MG63 (cell line): ENCODE measurements at places on chromosomes 3 and 15.

- DNase-seq: no peak
Observed at GRCh38 chr3:58074116-58074715, 66.0 kb downstream of the FLNB start.

DNA sequence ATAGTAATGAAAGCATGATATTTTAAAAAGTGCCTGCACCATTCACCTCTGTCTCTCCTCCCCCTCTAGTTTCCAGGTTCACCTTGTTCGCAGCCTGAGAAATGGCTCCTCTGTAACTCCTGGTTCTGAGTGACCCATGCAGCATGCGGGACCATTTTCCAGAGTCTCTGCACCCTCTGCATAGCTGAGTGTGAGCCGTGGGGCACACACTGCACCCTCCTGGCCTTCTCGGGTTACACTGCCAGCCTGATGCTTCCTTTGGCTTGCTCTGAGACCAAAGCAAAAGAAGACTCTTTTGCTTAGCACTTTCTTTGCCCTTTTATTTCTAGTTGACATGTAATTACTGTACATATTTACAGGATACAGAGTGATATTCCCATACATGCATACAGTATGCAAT, 287.3 kb downstream of the GABRG3 start:
- no peak for DNase-seq

DNA sequence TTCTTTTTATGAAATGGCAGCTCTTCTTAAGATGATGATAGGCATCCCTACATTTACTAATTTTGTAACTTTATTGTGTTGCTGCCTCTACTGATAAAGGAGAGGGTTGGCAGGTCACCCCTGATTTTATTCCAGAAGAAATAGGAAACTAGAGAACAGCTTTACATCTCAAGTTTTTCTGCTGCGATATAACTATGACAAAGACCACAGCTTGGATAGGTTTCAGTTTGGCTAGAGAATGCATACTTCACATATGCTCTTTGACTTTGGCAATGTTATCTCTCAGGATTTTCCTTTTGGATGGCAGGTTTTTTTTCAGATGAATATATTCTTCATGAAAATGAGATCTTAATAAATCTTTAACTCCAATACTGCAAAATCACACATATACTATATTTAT, 395.3 kb upstream of the GOLIM4 start:
- DNase-seq: no peak

GRCh38 chr15:52563501-52564060, 5.2 kb downstream of the ARPP19 start:
- no peak for DNase-seq

DNA sequence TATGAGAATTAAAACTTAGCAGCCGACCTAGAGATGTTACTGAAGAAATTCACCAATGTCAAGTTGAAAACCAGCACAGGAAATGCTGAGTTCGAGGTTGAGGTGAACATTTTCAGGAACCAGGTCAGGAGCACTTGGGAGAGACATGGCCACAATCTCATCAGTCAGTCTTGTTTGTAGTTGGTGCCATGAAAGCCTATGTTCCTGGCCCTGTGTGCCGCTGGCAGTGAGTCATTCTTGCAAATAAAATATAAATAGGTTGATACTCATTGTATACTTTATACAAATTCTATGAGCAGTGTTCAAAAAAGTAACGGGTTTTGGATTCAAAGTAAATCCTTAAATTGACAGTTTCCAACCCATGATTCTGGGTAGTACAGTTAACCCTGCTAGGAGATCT, 1.5 kb upstream of the FSIP1 start:
- peak; percentile 67 for DNase-seq

- DNase-seq: peak; percentile 75
Observed at GRCh38 chr3:156674911-156675829, 780 bp downstream of the TIPARP start.

DNA sequence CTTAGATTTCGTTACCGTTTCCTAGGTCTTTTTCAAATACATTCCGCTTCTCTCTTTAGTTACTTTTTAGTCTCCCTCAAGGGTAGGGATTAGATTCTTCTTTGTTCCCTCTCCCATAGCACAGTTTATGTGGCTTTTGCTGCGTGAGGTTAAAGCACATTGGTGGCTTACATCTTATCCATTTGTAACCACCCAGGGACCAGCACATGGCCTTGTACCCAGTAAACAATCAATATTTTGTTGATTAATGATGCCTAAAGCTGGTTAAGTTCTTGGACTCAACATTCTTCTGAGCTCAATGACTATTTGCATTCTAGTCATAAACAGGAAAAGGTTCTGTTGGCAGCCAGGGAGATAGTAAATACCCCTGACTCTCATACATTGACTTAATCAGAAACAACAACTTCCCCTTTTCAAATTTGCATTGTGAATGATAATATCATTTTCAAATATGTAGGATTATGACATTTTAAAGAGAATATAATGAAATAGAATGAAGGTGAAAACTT, 60.2 kb downstream of the CACNA1D start:
- no peak for DNase-seq

DNA sequence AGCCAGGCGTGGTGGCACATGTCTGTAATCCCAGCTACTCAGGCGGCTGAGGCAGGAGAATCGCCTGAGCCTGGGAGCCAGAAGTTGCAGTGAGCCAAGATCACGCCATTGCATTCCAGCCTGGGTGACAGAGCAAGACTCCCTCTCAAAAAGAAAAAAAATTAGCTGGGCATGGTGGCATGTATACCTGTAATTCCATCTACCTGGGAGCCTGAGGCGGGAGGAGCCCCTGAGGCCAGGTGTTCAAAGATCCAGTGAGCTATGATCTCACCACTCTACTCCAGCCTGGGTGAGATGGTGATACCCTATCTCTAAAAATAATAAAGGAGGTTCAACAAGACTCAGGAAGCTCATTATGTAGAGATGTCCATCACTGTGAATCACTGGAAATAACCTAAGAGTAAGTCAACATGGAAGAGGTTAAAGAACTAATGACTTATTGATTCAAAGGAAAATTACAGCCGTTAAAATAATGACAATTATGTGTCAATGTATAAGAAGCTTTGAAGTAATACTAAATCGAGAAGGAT, 19.8 kb upstream of the RAB7A start:
- no peak for DNase-seq

DNA sequence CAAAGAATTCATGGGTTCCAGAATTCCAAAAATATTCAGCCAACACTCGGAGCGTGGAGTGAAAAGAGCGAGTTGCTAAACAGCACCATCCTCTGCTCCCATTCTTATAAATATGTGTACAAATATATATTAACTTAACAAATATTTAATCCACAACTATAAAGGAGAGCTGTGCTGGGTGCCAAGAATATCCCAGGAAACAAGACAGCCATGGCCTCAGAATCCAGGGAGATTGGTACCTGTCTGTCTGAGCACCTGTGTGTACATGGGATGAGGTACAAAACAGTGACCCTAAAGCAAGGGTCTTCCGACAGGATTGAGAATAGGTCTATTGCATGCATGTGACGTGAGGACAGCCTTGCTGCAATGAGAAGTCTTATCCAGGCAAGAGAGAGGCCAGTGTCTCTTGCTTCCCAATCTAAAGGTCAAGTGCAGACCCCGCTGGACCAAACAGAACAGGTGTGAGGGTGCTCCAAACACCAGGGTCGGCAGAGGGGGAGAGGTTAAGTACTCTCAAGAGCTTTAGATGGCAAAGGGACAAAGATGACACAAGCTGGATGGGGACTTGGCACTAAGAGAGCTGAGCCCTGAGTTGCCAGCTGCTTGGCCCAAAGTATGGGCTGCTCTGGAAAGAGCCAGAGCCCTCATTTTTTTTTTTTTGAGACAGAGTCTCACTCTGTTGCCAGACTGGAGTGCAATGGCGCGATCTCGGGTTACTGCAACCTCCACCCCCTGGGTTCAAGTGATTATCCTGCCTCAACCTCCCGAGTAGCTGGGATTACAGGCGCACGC, 36.2 kb downstream of the HOMER2 start:
- DNase-seq: no peak

GRCh38 chr3:189724356-189724755, 93.2 kb downstream of the TP63 start:
- DNase-seq: no peak

DNA sequence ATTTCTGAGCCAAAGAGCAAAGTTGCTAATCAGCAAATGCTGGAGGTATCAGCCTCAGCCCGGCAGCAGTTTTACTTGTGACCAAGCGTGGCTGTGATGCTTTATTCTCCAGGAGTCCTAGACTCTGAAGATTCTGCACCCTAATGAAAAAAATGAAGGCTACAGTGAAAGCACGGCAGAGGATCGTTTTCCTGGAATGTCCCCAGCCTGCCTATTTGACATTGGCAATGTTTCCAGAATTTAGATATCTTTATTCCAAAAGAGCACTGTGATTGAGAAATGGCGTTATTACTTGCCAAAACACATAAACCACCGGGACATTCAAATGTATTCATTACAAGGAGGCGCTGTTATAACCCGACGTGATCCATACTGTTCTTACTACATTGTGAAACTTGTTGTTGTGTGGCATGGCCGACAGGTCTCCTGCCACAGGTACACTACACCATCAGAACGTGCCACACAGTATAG, 263.8 kb downstream of the SLCO3A1 start:
- no peak for DNase-seq

DNA sequence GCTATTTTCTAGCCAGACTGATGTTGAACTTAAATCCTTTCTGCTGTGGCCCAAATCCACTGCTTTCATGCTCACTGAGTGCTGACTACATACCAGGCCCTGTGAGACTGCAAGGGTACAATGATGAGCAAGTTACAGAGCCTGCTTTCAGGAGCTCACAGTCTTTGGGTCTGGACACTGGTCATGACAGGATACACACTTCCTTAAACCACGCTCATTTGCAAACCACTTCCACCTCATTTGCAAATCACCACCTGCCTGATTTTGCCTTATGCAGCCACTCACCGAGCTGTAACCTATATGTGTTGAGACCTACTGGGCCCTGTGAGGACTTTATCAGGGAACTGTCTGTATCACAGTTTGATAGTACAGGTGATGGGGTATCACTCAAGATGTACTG, 50.2 kb upstream of the LRRC58 start:
- no peak for DNase-seq

DNA sequence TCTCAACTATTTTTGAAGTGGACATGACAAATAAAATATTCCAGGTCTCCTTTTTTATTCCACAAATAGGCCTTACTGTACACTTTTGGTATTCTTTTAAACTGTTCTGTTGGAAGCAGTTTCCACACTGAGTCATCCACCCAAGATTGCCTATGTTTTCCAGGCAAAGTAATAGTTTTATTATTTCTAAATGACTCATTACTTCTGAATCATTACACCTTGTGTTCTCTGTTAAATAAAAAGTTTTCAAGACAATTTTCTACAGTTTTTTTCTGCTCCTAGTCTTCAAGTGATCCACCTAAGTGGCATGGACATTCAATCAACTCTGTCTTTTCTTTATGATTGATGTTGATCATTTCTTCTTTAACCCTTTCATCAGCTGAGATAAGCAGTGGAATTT, 26.5 kb downstream of the PPP2R3A start:
- peak; percentile 50 for DNase-seq

DNA sequence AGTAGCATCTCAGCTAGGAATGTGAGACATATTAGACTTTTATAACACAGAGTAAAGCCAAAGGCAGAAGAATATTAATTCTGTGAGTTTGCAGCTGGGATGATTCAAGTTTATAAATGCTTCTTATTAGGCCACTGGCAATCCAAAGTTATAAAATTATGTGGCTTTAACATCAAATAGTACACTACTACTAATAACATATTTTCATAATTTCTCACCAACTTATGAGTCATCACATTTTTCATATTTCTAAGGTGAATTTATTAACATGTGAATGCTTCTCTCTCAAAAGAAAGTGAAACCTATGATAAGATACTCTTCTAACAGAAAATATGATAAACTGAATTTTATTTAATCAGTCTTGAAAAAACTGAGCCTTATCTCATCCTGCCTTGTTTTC, 1348.2 kb upstream of the ALCAM start:
- no peak for DNase-seq

DNA sequence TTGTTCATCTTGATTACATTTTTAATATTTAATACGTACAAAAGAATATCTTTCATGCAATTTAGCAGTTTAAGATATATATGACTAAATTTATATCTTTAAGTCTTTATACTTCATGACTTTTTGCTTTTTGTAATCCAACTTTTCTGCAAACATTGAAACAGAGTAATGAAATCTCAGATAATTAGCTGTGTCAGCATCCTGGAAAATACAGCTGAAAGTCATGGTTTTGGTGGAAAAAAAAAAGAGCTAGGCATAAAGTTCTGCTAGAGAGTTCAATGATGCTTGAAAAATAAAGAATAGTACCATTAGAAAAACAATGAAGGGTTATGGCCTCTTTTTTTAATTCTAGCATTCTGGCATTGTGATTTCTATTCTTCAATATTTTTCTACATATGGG, 387.4 kb upstream of the ROBO2 start:
- no peak for DNase-seq

GRCh38 chr15:94692710-94693109, 461.3 kb downstream of the MCTP2 start:
- DNase-seq: no peak

GRCh38 chr3:122681284-122681973, 790 bp downstream of the PARP14 start:
- DNase-seq: no peak

- no peak for DNase-seq
Observed at GRCh38 chr3:131047582-131047981, 20.9 kb downstream of the NEK11 start.

DNA sequence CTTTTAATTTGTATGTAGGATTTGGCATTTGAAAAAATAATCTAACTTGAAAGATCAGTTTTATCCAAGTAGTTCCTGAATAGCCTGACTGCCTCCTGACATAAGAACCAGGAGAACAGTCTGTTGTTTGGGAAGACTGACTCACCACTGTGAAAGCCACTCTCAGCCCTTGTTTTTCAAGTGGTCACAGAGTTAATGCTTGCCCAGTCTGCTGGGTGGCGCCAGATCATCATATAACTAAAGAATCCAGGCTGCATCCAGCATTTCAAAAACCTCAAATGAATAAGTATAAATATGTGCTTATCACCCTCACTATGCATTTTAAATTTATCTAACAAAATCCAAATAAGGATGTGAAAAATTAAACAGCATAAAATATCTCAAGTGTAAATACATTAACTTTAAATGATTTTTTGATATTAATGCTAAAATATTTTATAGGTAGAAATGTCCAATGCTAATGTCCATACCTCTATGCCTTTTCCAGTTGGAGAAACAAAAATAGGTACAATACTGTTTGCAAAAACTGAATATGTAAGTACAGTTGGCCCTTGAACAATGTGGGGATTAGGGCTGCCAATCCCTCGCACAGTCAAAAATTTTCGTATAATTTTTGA, 26.9 kb upstream of the ZBBX start:
- peak; percentile 52 for DNase-seq

GRCh38 chr3:67737906-67738865, 83.8 kb upstream of the SUCLG2 start:
- no peak for DNase-seq
